Vagina (tissue), 2 donors: ENCODE measurements at places on chromosomes 3 and 15.

DNA sequence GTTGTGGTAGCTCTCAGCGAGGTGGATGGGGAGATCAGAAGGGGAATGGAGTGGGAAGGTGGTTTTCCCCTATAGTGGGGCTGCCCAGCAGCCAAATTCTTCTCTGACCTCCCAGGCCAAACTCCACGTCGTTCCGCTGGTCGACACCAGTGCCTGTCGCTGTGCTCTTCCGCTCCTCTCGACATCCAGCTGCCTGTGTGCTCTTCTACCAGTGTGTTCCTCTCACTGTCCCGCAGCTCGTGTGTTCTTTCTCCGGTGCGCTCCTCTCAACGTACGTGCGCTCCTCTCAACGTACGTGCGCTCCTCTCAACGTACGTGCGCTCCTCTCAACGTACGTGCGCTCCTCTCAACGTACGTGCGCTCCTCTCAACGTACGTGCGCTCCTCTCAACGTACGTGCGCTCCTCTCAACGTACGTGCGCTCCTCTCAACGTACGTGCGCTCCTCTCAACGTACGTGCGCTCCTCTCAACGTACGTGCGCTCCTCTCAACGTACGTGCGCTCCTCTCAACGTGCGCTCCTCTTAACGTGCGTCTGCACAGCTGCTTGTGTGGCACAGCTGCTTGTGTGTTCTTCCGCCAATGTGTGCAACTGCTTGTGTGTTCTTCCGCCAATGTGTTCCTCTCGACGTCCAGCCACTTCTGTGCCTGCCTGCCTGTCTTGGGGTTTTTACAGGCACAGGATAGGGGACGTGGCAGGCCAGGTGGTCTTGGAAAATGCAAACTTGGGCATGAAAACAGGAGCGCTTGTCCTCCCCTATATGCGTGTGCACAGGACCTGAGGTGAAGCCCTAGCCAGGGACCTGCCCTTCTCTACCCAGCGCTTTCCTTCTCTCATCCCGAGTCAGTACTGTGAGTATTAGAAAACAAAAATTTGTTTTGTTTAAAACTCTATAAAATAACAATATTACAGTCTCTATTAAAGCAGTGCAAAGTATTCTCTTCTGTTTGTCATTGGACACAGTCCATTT, 991.1 kb downstream of the GBE1 start:
- no peak for DNase-seq

DNA sequence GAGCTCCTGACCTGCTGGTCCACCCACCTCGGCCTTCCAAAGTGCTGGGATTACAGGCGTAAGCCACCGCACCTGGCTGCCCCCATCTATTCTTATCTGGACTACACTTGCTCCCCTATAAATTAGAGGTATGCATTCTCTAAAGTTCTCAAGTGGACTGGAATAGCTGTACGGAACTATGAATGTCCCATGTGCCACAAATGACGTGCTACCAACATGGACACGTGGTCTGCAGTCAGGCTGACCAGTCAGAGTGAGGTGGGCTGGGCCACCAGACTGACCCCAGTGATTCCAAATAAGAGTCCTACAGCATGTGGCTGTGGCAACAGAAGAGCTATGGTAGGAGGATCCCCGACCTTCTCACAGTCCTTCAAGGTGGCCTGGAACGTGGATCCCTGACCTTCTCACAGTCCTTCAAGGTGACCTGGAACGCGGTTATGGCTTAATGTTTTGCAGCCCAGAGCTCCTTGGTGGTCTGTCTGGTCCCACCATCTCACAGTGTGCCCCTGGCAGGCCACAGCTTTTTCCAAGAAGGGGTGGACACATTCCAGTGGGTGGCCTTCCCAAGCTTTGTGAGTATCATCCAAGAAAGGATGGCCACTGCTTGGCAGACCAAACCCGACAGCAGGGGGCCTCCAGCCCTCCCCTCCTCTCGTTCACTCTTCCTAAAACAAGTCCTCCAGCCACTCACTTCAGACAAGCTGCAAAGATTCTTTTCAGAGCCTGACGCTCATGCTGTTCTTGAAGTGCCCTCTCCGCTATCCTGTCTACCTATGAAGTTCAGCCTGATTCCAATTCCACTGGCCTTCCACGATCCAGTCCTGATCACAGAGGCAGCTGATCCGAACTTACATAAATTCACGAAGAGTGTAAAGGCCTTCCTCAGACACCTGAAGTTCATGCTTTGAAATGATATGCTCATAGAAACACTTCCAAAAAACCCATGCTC, 4.4 kb downstream of the ADAMTS17 start:
- peak; percentile 80 for DNase-seq

DNA sequence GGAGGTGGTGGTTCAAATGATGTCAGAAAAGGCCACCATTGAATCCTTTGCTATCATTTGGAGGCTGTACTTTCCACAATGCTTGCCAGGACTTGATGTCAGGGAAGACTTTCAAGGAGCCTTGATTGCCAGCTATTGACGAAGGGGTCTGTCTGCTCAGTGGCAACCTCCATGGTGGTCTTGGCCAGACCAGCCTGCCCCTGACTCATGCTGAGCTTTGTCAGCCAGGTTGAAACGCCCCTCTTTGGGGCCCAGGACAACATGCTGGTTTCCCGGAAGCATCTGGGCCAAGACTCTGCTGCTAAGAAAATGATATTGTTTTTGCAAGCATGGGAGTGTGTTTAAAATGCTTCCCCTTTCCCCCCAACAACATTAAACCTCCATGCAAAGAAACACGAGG, 26.7 kb downstream of the CGNL1 start:
- DNase-seq, result no peak

- no peak for DNase-seq
These were observed 7.4 kb upstream of the OCA2 start for GRCh38 chr15:28106294-28107110.

- DNase-seq, result no peak
These were observed 157.8 kb downstream of the PDCD6IP start for GRCh38 chr3:33956206-33956605.

DNA sequence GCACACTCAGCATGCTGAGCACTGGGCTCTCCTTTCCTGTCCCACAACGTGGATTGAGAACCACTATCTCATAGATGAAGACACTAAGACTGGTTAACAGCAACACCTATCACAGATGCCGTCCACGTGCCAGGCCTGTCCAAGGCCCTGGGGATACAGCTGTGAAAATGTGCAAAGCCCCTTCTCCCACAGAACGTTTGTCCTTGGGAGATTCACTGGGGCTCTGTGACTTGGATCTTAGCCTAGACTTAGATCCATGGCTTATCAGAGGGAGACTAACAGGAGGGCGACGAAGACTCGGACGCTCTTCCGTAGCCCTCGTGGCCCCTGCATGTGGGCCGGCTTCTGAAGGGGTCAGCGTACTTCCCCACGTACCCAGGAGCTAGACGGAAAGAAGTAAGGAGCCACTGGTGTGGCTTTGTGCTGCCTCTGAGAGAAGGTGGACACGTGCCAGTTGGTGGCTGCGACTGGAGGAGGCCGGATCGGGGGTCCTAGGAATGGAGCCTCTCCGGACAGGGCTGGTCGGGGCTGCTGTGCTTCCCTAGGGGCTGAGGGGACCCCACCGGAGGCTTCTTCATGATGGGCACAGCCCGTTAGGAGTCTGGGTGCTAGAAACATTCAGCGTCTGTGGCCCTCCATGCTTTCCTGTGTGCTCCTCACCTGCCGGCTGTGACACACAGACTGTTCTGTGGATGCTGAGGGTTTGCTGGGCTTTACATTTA, 964 bp downstream of the NRROS start:
- DNase-seq, result no peak

GRCh38 chr15:51114437-51115119, 19.9 kb upstream of the TNFAIP8L3 start:
- no peak for DNase-seq

DNA sequence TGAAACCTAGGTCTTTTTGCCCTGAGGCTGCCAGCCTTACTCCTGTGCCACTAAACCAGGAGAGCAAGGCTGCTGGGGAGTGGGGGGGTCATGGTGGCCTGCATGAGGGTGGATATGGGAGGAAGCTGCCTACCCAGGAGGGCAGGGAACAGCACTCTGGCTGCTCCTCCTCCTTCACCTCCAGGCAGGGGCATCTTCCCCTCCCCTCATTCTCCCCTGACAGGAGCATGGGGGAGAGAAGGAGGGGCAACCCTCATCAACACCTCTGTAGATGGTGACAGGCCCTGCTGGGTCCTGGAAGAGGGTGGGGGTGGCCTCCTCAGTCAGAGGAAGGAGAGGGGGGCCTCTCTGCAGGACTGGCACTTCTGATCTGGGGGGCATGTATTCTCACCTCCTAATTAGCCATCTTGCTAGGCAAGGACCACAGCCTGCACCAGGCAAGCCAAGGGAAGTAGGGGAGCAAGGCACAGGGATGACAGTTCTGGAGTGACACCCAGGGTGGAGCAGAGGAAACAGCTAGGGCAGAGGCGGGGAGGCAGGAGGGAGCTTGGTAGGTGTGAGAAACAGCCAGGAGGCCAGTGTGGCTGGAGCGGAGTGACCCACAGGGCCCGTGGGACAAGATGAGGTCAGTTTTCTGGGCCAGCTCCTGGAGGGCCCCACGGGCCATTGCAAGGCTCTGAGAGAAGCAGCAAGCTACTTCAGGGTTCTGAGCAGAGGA, 4.9 kb downstream of the CCDC33 start:
- DNase-seq, result no peak

DNA sequence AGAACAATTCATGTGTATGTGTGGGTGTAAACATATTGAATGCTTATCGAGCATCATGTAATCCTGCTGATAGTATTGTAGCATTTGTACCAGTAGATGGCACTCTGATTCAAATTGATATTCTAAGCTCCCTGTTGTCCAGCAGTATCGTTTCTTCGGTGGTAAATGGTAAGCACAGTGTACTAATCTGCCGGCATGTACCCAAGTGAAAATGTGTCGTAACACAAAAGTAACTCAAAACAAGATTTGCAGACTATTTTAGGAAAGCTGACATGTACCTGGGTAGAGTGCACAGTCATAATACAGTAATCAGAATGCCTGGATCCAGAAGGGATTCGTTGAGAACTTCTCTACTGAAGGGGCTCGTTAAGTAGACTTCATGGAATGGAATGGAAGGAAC, 31.7 kb upstream of the MNS1 start:
- no peak for DNase-seq

- DNase-seq, result no peak
These were observed 60.2 kb downstream of the AGBL1 start for GRCh38 chr15:86139828-86140227.

GRCh38 chr15:90597577-90597976, 67.9 kb downstream of the CRTC3 start:
- DNase-seq, result no peak

DNA sequence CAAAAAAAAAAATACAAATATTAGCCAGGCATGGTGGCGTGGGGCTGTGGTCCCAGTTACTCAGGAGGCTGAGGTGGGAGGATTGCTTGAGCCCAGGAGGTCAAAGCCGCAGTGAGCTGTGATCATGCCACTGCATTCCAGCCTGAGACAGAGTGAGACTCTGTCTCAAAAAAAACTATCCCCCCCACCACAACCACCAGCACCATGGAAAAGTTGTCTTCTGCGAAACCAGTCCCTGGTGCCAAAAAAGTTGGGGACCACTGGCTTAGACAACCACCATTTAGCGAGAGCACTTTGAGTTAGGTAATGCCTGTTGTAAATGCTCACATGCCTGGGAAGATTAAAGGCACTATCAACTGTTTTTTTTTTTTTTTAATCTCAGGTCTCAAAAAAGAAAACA, 15.4 kb downstream of the ARHGAP31 start:
- DNase-seq, result no peak

DNA sequence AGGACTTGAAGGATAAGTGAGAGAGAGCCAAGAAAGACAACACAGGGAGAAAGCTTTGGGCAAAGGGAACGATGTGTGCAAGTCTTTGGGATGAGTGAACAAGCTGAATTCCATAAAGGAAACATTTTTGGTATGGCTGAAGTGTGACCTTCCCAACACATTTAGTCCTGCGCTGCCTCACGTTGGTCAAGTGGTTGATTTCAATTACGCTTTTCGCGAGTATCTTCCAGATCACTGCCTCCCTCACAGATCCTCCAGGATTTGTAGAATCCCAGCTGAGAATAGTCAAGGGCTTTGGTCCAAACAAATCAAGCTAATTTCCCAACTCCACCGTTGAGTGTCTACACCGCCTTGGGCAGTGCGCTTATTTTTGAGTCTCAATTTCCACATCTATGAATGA, 338.4 kb upstream of the ADAMTS9 start:
- DNase-seq, result no peak

GRCh38 chr3:144864646-144865045, 893.0 kb downstream of the DIPK2A start:
- DNase-seq, result no peak

DNA sequence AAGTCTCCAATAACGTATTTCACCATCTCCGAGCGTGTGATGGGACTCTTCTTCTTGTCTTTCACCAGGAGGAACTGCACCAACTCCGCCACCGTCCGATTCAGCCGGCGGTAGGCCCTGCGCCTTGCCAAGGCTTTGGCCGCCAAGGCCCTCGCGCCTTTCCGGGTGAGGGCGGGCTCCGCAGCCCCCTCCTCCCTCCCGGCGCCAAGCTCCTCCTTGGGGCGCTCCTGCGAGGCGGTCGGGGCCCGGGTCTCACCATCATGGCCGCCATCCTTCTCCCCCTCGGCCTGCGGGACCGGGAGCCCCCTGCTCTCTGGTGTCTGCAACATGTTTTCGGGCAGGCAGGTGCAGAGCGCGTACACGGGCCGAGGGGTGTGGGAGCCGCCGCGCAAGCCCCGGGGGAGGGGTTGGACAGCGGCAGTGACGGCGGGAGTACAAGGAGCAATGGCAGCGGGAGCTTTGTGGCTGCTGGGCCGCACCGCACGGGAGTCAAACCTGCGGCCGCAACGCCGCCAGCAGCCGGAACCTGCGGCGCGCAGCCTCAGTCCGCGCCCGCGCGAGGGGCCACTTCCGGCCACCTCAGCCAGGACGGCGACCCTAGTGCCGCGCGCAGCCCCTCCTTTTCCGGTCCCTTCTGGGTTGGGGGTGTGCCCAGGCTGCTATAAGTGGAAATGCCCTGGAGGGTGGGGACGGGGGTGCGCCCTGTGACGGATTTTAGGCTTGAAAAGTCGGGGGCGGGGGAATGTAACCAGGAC, at the start of gene MAGEF1:
Gene MAGEF1, minus strand, starts transcription at position 572 of the 755 bp plus-strand sequence. Its CDS starts 243 bp downstream, at position 329.
- peak; percentile 87 for DNase-seq
